ENCODE measurements at places on chromosomes 6 and 20. TPM values are rescaled to one million over a fixed set of nuclear protein-coding genes. Genes with fewer than 3 reads are reported as not detected.

DNA sequence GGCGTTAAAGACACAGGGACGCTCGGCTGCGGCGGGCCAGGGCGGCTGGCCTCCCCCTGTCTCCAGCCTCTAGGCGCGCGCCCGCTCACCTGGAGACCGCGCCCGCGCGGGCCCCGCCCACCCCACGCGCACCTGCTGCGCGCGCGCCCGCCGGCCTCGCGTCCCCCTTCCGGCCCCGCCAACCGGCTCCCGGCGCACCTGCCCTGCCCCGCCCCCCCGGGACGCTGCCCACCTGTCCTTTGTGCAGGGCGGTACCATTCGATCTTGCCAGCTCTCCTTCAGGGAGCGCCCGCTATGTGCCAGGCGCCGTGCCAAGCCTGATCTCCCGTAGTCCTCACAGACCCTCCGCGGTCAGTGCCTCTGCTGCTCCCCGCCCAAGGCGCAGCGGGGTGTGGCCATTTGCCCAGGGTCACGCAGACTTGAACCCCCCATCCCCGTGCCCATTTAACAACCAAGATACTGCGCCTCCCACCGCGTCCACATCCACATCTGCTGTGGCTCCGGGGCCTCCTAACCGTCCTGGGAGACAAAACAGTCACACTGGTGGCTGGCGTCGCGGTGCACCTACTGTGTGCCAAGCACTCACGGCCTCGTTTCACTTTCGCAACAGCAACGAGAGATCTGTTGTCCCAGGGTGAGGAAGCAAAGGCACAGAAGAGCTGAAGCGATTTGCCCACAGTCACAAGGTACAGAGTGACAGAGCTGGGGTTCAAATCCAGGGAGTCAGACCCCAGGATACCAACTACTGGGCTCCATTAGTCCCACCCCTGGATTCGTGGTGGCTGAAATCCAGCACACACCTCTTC is 48.1 kb downstream of the NOL4L start:
- peak; percentile 89 for DNase-seq

Gene COL12A1
- total RNA-seq: 48.4 TPM

Gene MAP7
- total RNA-seq: 24.1 TPM

DNA sequence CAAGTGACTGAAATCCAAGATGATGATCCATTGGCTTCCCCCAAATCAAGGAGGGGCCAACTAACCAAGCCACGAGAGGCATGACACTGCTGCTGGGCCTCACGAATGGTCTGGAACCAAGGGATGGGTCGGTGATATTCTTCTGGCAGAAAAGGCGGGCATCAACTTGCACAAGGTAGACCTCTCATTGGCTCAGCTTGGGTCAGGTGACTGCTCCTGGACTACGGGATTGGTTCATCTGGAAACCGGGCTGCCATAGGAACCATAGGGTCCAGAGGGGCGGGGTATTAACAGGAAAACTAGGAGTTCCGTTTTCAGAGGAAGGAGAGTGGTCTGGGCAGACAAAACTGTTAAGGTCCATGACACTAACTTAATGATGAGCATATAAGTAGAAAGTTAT is 100.9 kb downstream of the TFAP2C start:
- DNase-seq: no peak

GRCh38 chr20:8783734-8784133 is 285.2 kb upstream of the PLCB4 start:
- DNase-seq: no peak

GRCh38 chr6:158303210-158303731 is 9.0 kb upstream of the TULP4 start:
- peak; percentile 51 for DNase-seq

Gene TMEM74B
- 9.4 TPM for total RNA-seq

DNA sequence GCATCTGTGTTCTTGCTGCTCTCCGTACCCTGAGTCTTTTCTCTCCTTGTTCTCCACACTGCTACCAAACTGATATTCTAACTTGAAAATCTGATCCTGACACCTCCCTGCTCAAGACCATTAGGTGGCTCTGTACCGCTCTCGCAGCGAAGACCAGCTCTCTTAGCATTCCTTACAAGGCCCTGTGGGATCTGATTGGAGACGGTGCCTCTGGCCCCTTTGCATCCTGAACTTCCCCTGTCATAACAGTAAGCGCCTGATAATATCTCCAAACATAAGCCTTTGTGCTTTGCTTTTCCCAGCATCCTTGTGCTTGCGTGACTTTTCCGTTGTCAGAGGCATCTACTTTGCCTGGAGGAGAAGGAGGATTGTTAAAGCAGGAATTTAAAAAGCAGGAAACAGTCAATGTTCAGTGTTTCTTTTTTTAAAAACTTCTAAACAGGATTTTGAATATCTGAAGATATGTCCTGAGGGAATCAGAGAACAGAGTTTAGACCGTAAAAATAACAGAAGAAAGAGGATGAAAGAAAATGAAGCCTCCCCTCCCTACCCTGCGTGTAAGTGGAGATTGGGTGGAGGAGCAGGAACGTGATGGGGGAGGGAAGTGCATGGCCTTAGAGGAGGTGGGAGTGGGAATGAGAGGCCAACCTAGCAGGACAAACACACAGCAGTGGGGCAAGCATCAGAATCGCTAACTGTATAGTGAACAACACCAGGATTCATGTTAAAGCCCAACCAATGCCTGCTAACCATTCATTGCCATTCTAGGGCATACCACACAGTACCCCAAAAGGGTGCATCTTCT is 89.2 kb upstream of the STMND1 start:
- peak; percentile 60 for DNase-seq

Gene ABHD16A
- 63.2 TPM for total RNA-seq

Data from hepatocyte (in vitro differentiated cells).